ENCODE measurements at places on chromosomes 5 and 9.

- H3K4me3 ChIP-seq: no peak overlapping the region
- no peak overlapping the region for H3K27ac ChIP-seq
- H3K27me3 ChIP-seq: no peaks in the 10 kb centered on the region
- H3K36me3 ChIP-seq: no peaks in the 10 kb centered on the region
These were observed 105.7 kb downstream of the TMEM174 start for GRCh38 chr5:73278693-73279092.

GRCh38 chr9:130913599-130914416 lies 17.2 kb upstream of the QRFP start:
- no peak overlapping the region for H3K4me3 ChIP-seq
- no peak overlapping the region for H3K27ac ChIP-seq
- H3K36me3 ChIP-seq: no peaks in the 10 kb centered on the region
- H3K4me1 ChIP-seq: no peaks in the 10 kb centered on the region
- no peaks in the 10 kb centered on the region for H3K27me3 ChIP-seq

GRCh38 chr9:134688231-134688630 lies 46.6 kb downstream of the COL5A1 start:
- H3K4me3 ChIP-seq: no peak overlapping the region
- no peak for DNase-seq
- H3K4me1 ChIP-seq: no peaks in the 10 kb centered on the region

DNA sequence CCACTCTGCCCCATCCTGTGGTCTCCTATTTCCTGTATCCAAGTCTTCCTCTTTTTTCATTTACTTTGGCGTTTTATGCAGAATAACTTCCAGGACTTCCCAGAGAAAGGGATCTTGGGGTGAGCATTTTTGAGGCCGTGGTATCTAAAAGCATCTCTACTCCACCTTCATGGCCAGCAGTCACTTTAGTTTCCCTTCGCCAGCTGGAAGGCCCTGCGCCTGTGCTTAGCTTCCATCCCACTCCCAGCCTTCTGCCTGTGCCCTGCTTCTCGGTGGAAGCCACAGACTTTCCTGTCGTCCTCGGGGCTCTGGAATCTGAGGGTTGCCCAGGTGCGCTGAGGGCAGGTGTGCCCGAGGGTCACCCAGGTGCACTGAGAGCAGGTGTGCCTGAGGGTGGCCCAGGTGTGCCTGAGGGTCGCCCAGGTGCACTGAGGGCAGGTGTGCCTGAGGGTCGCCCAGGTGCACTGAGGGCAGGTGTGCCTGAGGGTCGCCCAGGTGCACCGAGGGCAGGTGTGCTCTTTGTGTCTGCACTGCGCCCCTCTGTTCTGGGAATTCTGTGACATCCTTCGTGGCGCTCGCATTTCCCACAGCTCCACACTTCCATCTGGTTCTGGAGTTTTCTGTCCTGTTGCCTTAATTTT lies 32.4 kb upstream of the LRRC14B start:
- DNase-seq: no peak
- H3K4me1 ChIP-seq: no peaks in the 10 kb centered on the region
- H3K27me3 ChIP-seq: no peaks in the 10 kb centered on the region
- no peaks in the 10 kb centered on the region for H3K36me3 ChIP-seq
- H3K4me3 ChIP-seq: no peak overlapping the region

GRCh38 chr9:111943200-111943599 lies 46.6 kb downstream of the UGCG start:
- DNase-seq: no peak
- H3K4me3 ChIP-seq: no peak overlapping the region
- H3K36me3 ChIP-seq: no peaks in the 10 kb centered on the region
- H3K27ac ChIP-seq: no peak overlapping the region
- no peaks in the 10 kb centered on the region for H3K27me3 ChIP-seq
- peaks cover 10% of the 10 kb centered on the region for H3K4me1 ChIP-seq

DNA sequence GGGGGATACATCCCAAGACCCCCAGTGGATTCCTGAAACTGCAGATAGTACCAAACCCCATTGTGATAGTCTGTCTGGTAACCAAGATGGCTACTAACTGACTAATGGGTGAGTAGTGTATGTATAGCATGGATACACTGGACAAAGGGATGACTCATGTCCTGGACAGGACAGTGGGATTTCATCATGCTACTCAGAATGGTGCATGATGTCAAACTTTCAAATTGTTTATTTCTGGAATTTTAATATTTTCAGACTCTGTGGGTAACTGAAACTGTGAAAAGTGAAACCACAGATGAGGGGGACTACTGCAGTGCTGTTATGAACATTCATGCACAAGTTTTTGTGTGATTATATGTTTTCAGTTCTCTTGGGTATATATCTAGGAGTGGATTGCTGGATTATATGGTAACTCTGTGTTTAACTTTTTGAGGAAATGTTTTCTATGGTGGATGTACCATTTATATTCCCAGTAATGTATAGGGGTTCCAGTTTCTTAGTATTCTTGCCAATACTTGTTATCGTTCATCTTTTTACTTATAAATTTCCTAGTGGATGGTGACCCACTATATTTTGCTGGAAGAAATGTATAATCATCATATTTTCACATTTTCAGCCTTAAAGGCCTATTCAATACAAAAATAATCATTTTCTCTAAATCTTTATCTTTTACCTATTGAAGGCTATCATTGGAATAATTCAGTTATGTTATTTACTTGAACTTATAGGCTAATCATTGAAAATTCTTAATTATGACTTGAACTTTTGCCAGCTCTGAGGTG lies 140.9 kb downstream of the NR3C1 start:
- no peaks in the 10 kb centered on the region for H3K4me1 ChIP-seq
- H3K27me3 ChIP-seq: no peaks in the 10 kb centered on the region
- H3K27ac ChIP-seq: no peak overlapping the region
- no peak overlapping the region for H3K4me3 ChIP-seq

DNA sequence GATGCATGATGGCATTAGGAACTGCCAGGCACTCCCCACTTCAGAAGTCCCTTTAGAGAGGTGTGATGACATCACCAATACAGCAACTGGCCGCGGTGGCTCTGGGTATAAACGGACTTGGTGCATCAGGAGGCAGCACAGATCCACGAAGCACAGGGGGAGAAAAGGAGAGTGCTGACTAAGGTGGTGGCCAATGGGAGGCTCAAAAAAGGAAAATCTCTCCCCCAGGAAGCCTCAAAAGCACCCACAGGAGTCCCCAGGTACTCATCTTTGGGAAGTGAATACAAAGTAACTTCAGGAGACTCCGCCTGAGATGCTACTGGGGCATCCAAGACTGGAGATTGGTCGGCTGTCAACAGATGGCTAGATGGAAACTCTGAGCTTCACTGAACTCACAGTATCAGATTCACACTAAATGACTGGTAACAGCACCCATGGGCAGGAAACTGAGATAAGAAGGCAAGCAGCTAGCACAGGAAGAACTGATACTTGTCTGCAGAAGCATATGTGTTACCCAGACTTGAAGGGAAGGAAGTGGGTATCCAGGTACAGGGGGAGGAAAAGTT lies 7.6 kb downstream of the TTC39B start:
- H3K27ac ChIP-seq: peak overlapping the region; percentile 94
- peak overlapping the region; percentile 19 for H3K4me3 ChIP-seq
- no peaks in the 10 kb centered on the region for H3K36me3 ChIP-seq
- H3K4me1 ChIP-seq: peaks cover 64% of the 10 kb centered on the region
- peak; percentile 80 for DNase-seq

- no peaks in the 10 kb centered on the region for H3K36me3 ChIP-seq
- no peak overlapping the region for H3K4me3 ChIP-seq
- H3K27ac ChIP-seq: no peak overlapping the region
- H3K27me3 ChIP-seq: no peaks in the 10 kb centered on the region
These were observed 29.7 kb downstream of the PPP1R2B start for GRCh38 chr5:156879665-156880285.

- H3K27me3 ChIP-seq: no peaks in the 10 kb centered on the region
- peak overlapping the region; percentile 78 for H3K27ac ChIP-seq
- DNase-seq: peak; percentile 57
- no peak overlapping the region for H3K4me3 ChIP-seq
- peaks cover 9% of the 10 kb centered on the region for H3K36me3 ChIP-seq
- H3K4me1 ChIP-seq: peaks cover 85% of the 10 kb centered on the region
These were observed 20.8 kb downstream of the FGD3 start for GRCh38 chr9:92968081-92968480.

- peaks cover 22% of the 10 kb centered on the region for H3K4me1 ChIP-seq
- H3K36me3 ChIP-seq: no peaks in the 10 kb centered on the region
- no peak for DNase-seq
- H3K27me3 ChIP-seq: no peaks in the 10 kb centered on the region
These were observed 122.4 kb downstream of the TRIO start for GRCh38 chr5:14265570-14265969.

DNA sequence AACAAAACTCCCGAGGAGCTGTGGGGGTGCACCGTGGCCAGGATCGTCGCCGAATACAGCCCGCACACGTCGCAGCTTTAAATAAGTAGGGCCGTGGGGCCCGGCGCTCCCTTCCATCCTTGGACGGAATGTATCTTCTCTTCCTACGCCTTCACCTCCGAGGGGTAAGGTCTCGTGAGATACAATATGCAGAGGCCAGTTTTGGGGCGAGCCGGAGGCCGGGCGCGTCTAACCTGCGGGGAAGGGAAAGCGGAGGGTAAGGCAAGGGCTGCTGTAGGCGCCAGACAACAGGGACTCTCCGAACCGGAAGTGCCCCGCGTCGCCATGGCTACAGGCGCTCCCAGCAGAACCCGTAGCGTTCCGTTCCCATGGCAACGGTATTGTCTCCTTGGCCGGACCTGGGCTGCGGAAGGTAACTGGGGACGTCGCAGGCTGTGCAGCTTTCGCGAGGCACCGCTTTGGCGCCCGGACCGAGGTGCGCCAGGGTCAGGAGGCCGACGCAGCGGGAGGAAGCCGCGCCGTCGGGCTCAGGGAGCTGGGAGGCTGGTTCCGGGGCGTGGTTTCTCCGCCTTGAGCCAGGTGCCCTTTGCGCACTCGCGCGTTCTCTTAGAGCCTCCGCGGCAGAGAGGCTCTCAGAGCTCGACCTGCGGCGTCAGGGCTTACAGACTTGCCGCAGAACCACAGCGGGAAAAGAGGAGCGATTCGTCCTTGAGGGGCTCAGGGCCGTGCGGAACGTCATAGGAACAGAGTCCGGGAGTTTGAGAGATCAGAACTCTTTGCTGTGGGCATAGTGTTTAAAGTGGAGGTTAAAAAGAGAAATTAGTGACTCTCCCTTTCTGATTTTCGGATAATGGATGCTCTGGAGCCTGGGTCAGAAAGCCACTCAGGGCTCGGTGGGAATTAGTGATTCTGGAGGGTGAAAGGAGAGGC lies at the start of gene TTC23L:
TSS of gene TTC23L (plus strand) at position 380 of the 930 bp plus-strand sequence. CDS start 1,508 bp downstream, outside the sequence.
- H3K36me3 ChIP-seq: no peaks in the 10 kb centered on the region
- peak within 1 kb of the TSS; percentile 84 for H3K27ac ChIP-seq
- peak; percentile 89 for DNase-seq
- H3K27me3 ChIP-seq: no peaks in the 10 kb centered on the region
- H3K4me1 ChIP-seq: peaks cover 12% of the 10 kb centered on the region

DNA sequence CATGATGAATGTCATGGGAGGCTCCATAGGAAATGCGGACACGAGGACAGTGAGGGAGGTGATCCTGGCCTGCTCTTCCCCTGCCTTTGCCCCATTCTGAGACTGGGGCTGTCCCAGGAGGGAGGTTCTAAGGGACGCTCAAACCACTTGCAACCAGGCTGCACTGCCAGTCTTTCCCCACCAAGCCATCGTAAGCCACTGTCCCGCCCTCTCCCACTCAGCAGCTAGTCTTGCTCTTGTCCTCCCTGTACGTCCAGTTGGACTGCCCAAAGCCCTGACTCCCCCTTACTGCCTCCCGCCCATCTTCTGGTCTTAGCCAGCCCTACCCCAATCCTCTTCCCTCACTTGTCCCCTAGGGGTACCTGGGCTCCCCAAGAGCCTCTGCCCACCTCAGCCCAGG lies 115.7 kb downstream of the FSTL4 start:
- no peak for DNase-seq
- H3K4me3 ChIP-seq: no peak overlapping the region
- no peaks in the 10 kb centered on the region for H3K27me3 ChIP-seq
- no peaks in the 10 kb centered on the region for H3K36me3 ChIP-seq

- H3K36me3 ChIP-seq: no peaks in the 10 kb centered on the region
- no peak overlapping the region for H3K27ac ChIP-seq
- DNase-seq: no peak
- no peaks in the 10 kb centered on the region for H3K4me1 ChIP-seq
These were observed 303.4 kb downstream of the ISL1 start for GRCh38 chr5:51686622-51687021.

- no peak for DNase-seq
- no peak overlapping the region for H3K4me3 ChIP-seq
- no peaks in the 10 kb centered on the region for H3K36me3 ChIP-seq
- H3K27me3 ChIP-seq: no peaks in the 10 kb centered on the region
- no peaks in the 10 kb centered on the region for H3K4me1 ChIP-seq
These were observed 341.8 kb downstream of the PIK3R1 start for GRCh38 chr5:68557162-68557936.

DNA sequence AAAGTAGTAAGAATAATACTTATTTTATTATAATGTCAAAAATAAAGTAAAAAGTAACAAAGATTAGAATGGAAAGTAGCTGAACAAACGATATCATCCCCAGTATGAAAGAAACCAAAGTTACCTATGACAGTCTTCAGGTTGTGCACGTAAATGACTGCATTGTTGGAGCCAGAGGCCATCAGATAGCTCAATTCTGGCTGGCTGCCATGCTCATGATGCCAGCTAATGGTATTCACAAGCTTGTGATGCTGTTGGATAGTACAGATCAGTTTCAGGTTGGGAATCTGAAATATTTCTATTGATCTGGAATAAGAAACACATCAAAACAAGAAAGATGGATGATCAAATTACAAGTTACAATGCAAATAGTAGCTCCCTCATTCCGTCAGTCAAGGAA lies 21.1 kb downstream of the GEMIN5 start:
- DNase-seq: no peak
- H3K27ac ChIP-seq: no peak overlapping the region
- peaks cover 76% of the 10 kb centered on the region for H3K36me3 ChIP-seq
- no peaks in the 10 kb centered on the region for H3K27me3 ChIP-seq

GRCh38 chr9:99595796-99596195 lies 225.9 kb upstream of the NR4A3 start:
- no peaks in the 10 kb centered on the region for H3K27me3 ChIP-seq
- no peak overlapping the region for H3K4me3 ChIP-seq
- no peaks in the 10 kb centered on the region for H3K4me1 ChIP-seq
- peak; percentile 19 for DNase-seq

Measured in natural killer cell (primary cell).